Stimulated activated CD8-positive, alpha-beta memory T cell treated with anti-CD3 and anti-CD28 coated beads, Interleukin-12 subunit alpha, Interleukin-12 subunit beta, amount 100 ng/mL, for 4 hours (primary cell): ENCODE measurements at places on chromosomes 12 and 14.

DNA sequence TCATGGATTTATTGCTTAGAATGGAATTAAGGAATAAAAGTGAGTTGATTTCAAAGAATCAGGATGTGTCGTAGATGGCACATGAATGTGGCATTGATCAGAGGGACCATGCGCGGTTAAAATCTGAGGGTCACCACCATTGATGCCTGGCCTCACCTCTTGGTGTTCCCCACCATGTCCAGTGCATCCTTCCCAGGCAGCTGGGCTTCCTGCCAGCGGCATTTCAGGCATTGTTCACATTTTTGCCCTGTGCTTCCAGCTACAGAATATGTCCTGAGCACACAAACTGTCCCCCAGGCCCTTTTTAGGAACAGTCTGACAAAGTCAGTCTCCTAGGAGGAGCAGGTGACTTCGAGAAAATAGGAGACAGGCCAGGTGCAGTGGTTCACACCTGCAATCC is 42.0 kb upstream of the TSPAN9 start:
- no peak for DNase-seq

DNA sequence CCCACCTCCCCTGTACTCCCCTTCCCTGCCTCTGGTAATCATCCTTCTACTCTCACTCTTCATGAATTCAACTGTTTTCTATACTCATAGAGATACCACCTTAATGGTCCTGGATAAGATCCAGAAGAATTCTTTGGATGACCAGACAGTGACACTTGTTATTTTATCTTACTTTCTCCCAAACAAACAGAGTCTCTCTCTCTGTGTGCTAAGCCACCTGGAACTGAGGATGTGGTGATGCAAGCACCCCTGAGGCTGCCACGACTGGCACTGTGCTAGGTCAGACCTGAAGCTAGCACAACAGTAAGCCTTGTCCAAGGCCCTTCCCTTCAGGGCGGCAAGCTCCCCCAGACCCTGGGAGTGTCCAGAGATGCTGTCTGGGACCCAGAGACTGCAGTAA is 250.2 kb downstream of the C12orf50 start:
- no peak for DNase-seq

GRCh38 chr12:22543246-22544037 is 900 bp downstream of the C2CD5 start:
- no peak for DNase-seq

DNA sequence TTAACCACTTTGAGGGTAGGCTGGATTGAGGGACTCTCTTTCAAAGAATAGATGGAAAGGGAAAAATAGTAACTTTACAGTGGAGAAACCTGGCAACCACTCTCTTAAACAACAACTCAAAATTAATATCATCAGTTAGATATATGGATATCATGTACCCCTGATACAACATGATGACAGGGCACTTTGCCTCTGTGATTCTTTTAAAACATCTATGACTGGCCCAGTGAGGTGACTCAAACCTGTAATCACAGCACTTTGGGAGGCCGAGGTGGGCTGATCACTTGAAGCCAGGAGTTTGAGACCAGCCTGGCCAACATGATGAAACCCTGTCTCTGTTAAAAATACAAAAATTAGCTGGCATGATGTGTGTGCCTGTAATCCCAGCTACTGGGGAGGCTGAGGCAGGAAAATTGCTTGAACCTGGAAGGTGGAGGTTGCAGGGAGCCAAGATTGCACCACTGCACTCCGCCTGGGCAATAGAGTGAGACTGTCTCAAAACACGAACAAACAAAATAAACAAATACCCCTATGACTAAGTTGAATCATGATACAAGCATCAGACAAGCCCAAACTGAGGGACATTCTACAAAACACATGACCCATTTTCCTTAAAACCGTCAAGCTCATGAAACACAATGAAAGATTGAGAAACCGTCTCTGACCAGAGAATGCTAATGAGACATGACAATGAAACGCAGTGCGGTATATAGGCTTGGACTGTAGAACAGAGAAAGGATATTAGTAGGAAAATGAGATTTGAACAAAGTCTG is 26.4 kb upstream of the SLC7A8 start:
- no peak for DNase-seq

DNA sequence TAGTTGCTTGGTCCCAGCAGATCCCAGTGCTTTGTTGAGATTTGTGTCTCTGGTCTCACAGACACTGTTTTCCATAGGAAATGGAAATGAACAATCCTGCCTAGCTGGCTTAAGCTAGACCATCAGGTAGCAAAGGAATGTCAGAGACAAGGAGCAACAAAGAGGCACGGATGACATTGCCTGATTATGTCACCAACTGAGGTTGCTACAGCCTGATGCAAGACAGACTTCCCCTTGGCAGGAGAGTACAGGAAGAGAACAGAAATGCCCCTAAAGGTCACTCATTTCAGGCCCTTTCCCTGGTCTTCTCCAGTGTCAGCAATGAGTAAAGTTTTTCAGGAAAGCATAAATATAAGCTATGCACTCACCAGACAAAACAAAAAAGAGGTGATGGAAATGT is 2.0 kb upstream of the PRB2 start:
- no peak for DNase-seq

GRCh38 chr12:50979369-50980052 is 27.2 kb downstream of the HIGD1C start:
- DNase-seq = no peak

DNA sequence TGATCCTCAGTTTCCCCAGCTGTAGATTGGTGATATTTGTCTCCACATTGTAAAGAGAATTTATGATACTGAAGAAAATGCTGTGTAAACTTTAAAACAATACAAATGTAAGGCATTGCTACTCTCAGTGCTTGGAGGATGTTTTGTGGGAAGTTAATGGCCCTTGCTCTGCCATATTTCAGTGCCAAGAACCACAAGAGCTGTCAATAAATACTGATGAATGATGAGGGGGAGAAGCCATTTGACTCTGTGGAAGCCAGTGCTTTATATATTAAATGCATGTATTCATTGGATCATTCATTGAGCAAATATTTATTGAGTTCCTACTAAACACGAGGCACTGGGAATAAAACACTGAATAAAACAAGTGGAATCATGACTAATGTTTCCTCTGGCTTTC is 30.8 kb downstream of the CACNA1C start:
- no peak for DNase-seq

DNA sequence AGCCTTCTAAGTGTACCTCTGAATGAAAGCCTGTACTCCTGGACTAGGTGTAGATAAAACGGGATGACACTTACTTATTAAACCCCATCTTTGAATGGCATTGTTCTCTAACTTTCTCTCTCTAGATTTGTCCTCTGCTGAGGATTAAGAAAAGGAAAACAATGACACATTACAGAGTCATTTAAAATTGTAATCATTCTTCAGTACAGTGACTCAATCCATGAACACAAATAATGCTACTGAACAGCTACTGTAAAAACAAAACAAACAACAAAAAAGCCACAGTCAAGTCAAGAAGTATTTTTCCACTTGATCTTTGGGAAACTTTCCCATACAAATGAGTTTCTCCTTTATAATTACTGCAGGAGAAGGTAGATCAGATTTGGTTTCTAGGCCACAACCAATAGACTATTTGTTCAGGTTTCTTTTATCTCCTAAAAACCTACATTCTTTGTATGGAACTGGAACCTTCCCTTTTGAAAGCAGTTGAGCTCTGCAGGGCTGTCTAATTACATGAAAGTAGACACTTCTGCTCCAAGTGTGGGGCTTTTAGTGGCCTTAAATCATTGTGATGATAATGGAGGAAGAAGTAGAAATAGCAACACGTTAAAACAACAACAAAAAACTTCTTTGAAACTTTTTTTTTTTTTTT is 219.1 kb downstream of the ESR2 start:
- DNase-seq = no peak

- DNase-seq = no peak
These were observed 118.0 kb downstream of the KTN1 start for GRCh38 chr14:55698051-55698450.

GRCh38 chr14:94393474-94393873 is 5.1 kb upstream of the SERPINA1 start:
- DNase-seq = no peak

DNA sequence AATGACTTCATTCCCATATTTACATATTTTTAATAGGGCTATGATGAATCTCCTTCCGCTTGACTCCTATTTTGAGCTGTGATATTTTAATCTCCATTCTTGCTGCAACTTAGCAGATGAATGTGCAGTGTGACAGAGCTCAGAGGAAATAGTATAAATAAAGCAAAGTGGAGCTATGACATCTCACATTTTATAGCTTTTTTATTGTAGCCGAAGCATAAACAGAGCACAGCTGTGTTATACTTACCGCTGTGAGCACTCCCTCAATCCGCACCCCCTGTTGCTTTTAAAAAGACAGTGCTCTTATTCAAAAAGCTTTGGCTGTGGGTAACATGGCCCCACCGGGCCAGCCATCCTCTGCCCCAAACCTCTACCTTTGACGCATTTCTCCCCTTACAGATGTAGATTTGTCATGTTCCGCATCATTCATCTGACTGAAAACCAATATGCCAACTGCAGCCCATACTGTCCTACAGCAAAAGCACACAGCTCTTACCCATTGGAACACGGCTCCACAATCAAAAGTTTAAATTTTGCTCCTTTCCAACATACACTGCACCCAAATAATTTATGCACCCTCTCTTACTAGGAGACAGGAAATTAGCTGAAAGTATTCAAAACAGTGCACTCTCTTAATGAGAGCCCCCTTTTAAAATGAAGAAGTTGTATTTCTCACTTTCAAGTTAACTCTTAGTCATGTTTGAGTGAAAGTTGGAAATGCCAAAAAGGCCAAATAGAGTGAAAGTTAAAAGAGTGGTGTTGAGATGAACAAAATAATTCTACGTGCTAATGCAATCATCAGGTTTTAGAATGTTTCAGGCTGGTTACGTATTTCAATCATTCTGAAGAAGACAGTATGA is 429.3 kb upstream of the SOX5 start:
- no peak for DNase-seq

- no peak for DNase-seq
These were observed 13.9 kb downstream of the ARG2 start for GRCh38 chr14:67633451-67634147.

DNA sequence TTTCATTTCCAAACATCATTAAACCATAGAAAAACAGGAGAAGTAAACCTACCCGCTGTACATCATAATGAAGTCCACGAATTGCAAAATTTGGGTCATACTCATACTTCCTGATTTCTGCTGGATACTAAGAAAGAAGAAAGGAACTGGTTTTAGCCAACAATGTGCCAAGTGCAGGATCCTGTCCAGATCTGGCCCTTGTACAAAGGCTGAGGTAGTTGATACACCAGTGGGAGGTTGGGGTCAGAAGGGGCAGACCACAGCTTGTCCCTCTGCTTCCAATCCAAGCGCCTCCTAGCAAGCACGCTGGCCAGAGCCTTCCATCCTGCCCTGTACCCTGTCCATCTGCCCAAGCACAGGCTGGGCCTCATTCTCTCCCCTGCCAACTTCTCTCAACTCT is 34.2 kb downstream of the NT5DC3 start:
- DNase-seq = no peak

GRCh38 chr14:72600551-72601330 is 293.2 kb downstream of the DPF3 start:
- no peak for DNase-seq

DNA sequence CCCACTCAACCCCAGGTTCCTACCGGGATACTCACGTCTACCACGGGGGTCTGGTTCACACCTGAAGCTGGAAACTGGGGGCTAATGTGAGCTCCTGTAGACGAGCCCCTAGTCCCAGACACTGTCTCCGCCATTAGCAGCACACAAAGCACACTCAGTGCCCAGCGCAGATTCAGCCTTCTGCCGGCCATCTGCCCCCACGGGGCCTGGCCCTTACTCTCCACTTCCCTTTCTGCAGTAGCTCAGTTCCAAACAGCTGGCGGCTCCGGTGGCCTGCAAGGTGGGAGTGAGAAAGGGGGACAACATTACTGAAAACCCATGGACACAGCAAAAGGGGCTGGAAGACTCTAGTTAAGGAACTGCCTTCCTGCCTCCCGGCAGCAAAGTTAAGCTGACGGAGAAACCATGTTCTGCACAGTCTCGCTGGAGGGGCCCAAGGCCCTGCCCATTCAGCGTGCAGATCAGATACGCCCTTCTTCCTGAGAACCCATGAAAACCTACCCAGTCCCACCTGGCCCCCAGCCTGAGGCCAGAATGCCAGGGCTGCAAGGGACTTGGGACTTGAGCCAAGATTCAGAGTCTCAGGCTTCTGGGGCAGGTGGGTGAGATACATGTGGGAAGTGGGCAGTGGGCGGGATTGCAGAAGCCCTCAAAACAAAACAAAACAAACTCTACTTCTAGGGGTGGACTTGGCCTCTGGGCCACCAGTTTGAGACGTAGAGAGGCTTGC is 2.1 kb downstream of the SLC8B1 start:
- no peak for DNase-seq

GRCh38 chr12:70553391-70553859 is 83.8 kb downstream of the PTPRB start:
- DNase-seq = no peak
